ENCODE measurements at places on chromosomes 5 and 9. TPM values are rescaled to one million over a fixed set of nuclear protein-coding genes. Genes with fewer than 3 reads are reported as not detected.
A peak's percentile ranks its signal among the peaks of the same experiment; 100 is the strongest.

- DNase-seq = no peak
- no peaks in the 10 kb centered on the region for H3K4me1 ChIP-seq
- H3K27ac ChIP-seq = no peak overlapping the region
- H3K36me3 ChIP-seq = peaks cover 2% of the 10 kb centered on the region
Measured at GRCh38 chr5:666816-667498, 26.2 kb downstream of the TPPP start.

GRCh38 chr5:68543212-68543611, 327.7 kb downstream of the PIK3R1 start:
- DNase-seq = no peak
- H3K4me1 ChIP-seq = no peaks in the 10 kb centered on the region
- no peaks in the 10 kb centered on the region for H3K36me3 ChIP-seq
- no peak overlapping the region for H3K27ac ChIP-seq
- no peak overlapping the region for H3K4me3 ChIP-seq
- no peaks in the 10 kb centered on the region for H3K27me3 ChIP-seq

DNA sequence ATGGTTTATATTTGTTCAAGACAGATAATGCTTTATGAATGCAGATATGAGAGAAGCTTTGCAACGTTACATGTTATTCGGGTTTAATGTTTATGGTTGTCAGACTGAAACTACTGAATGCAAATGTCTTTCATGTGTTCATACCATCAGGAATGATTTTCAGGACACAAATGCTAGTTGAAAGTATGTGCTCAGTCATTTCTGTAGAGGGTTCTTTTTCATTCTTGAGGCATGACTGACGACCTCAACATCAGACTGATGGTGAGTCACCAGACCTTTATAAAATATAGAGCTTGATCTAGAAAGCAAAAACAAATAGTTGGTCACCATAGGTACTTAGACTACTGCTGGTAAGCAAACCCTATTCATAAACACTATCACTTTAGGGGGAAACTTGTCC, 287.3 kb upstream of the NUDT12 start:
- no peaks in the 10 kb centered on the region for H3K4me1 ChIP-seq
- H3K4me3 ChIP-seq = no peak overlapping the region
- no peak overlapping the region for H3K27ac ChIP-seq

Gene PCDH12
- total RNA-seq = 0.18 TPM

- H3K27ac ChIP-seq = no peak overlapping the region
- no peaks in the 10 kb centered on the region for H3K36me3 ChIP-seq
- H3K4me3 ChIP-seq = no peak overlapping the region
- H3K4me1 ChIP-seq = no peaks in the 10 kb centered on the region
Measured at GRCh38 chr9:135566552-135566951, 5.0 kb downstream of the PAEP start.

DNA sequence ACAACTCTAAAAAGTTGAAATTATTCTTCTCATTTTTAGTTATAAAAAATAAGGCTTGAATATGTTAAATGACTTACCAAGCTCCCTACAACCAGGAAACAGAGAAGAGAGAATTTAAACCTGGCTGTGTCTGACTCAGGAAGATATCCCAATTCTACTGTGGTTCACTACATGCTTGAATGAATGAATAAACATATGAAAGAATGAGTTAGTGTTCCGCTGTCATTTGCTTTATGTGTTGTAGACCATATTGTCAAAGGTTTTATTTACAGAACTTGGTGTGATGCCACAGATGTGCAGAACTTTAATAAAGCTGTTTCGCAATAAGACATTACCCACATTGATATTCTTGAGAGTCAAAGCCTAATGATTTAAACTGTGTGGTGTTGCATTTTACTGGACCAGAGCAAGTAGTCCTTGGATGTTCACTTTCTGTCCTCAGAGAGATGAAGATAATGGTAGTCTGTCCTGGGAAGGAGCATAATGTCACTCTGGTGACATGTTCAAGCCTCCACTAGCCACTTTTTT, 313.2 kb downstream of the TRIM32 start:
- H3K4me1 ChIP-seq = no peaks in the 10 kb centered on the region
- H3K27ac ChIP-seq = no peak overlapping the region
- H3K36me3 ChIP-seq = no peaks in the 10 kb centered on the region
- no peaks in the 10 kb centered on the region for H3K27me3 ChIP-seq

- peaks cover 25% of the 10 kb centered on the region for H3K36me3 ChIP-seq
- DNase-seq = no peak
- no peak overlapping the region for H3K4me3 ChIP-seq
- no peak overlapping the region for H3K27ac ChIP-seq
- H3K27me3 ChIP-seq = no peaks in the 10 kb centered on the region
Measured at GRCh38 chr5:111115229-111115628, 23.1 kb downstream of the WDR36 start.

GRCh38 chr5:176352116-176352878, 9.3 kb downstream of the KIAA1191 start:
- H3K36me3 ChIP-seq = peaks cover 72% of the 10 kb centered on the region
- no peak overlapping the region for H3K4me3 ChIP-seq
- H3K27me3 ChIP-seq = no peaks in the 10 kb centered on the region
- peak; percentile 44 for DNase-seq
- no peak overlapping the region for H3K27ac ChIP-seq

All from IMR-90 (cell line).